Bronchial epithelial cell (primary cell): ENCODE measurements at places on chromosomes 1 and 21. TPM values are rescaled to one million over a fixed set of nuclear protein-coding genes. Genes with fewer than 3 reads are reported as not detected.
A peak's percentile ranks its signal among the peaks of the same experiment; 100 is the strongest.

GRCh38 chr1:161285113-161285512, 24.7 kb downstream of the MPZ start:
- DNase-seq, result no peak

GRCh38 chr1:35656863-35657232, 15.5 kb upstream of the PSMB2 start:
- no peak for DNase-seq

The OPTC gene
- not detected in 2 replicates for total RNA-seq

The TPTE gene
- total RNA-seq, result not detected in 2 replicates

DNA sequence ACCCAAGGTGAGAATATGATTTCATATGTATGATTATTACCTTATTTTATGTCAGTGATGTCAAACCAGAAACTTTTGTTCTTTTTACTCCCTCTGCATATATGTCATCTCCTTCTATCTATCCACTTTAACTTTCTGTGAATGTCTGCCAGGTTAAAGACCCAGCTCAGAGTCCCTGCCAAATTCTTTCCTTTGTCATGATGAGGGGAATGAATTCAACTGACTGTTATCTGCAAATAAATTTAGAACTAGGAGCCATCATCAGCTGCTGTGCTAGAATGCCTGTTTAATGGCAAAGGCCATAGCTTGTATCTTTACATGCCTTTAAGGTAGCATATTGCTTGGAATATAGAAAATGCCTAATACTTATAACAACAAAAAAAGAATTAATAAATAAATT, 815.6 kb upstream of the NEGR1 start:
- DNase-seq, result no peak

The GUCA2B gene
- total RNA-seq, result not detected in 2 replicates

The OR10Z1 gene
- total RNA-seq, result not detected in 2 replicates

- DNase-seq, result no peak
These were observed 642 bp upstream of the NT5C1A start for GRCh38 chr1:39672551-39672947.

- no peak for DNase-seq
These were observed 24.4 kb upstream of the CADM3 start for GRCh38 chr1:159146980-159147379.

DNA sequence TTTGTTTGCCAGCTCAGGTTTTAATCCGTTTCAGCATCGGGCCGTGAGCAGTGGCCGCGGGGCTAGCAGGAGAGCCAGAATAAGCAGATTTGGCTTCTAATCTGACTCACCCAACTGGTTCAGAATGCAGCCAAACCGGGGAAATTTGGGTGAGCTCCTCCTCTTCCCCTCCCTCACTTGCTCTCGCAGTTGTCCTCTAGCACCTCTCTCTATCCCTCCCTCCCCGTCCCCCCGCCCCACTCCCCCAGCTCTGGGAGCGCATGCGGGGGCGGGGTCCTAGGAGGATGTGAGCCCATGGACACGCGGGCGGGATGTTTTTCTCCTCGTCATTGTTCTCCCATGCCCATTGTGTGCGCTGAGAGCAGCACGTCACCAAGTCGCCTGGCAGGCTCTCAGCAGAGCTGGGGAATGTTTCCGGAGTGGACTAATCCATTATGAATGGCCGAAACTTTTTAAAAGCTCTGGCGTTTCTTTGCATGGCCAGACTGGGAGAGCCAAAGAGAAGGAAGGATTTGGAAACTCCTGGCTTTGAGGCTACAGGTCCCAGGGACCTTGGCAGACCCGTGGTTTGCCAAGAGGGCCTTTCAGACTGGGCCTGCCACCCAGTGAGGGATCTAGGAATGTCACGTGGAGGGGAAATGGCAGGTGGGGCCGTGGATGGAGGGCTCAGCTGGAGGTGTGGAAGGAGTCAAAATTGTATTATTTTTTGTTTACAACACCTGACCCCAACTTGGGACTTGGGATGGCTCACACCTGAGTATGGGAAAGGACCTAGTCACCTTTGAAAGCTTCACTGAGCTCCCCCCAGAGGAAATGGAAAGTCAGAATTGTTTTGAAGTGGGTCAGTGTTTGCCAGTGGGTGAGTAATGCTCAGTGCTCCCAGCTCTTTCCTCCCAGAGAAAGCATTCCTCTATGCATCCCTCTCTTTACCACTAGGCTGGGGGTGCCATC, 39.2 kb downstream of the CDK18 start:
- peak; percentile 87 for DNase-seq

GRCh38 chr1:153962088-153963029, 978 bp downstream of the SLC39A1 start:
- peak; percentile 65 for DNase-seq

GRCh38 chr1:47978486-47978885, 18.7 kb downstream of the TRABD2B start:
- no peak for DNase-seq

DNA sequence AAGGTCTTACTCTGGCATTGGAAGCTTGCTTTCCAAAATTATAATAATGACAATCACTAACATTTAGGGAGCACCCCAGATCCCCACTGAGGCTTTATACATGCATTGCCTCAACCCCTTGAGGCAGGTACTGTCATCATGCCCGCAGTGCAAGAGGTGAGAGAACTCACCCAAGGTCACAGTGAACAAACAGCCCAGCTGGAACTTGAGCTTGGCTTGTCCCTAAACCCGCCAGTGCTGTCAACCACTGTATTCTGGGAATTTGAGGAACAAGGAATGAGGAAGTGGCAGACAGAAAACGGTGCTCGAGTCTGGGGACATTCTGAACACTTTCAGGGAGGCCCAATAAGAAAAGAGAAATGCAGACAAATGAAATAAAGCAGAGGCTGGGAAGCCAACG, 34.6 kb upstream of the TLR5 start:
- no peak for DNase-seq

DNA sequence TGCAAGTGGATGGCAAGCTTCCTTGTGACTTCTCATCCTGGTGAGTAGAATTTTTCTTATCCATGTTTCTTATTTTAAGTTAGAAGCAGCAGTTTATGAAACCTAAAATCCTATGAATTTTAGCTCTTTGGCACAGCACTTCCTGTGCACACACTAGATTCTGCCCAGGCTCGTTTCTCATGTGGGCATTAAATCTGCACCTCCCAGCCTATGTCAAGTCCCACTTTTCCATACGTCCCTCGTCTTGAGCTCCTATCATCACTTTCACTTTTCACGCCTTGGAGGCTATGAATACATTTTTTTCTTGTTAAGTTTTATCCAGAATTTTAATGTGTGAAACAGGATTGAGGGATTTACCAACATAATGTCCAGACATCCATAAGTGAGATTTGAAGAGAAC, 142.1 kb downstream of the MRPS6 start:
- no peak for DNase-seq

- no peak for DNase-seq
These were observed 132.8 kb downstream of the CASZ1 start for GRCh38 chr1:10663678-10664035.
